ENCODE measurements at places on chromosomes 5 and 9. TPM values are rescaled to one million over a fixed set of nuclear protein-coding genes. Genes with fewer than 3 reads are reported as not detected.

GRCh38 chr5:35813521-35813920 lies 43.2 kb upstream of the IL7R start:
- DNase-seq = no peak

- DNase-seq = no peak
Measured at GRCh38 chr5:68418201-68418600, 202.6 kb downstream of the PIK3R1 start.

DNA sequence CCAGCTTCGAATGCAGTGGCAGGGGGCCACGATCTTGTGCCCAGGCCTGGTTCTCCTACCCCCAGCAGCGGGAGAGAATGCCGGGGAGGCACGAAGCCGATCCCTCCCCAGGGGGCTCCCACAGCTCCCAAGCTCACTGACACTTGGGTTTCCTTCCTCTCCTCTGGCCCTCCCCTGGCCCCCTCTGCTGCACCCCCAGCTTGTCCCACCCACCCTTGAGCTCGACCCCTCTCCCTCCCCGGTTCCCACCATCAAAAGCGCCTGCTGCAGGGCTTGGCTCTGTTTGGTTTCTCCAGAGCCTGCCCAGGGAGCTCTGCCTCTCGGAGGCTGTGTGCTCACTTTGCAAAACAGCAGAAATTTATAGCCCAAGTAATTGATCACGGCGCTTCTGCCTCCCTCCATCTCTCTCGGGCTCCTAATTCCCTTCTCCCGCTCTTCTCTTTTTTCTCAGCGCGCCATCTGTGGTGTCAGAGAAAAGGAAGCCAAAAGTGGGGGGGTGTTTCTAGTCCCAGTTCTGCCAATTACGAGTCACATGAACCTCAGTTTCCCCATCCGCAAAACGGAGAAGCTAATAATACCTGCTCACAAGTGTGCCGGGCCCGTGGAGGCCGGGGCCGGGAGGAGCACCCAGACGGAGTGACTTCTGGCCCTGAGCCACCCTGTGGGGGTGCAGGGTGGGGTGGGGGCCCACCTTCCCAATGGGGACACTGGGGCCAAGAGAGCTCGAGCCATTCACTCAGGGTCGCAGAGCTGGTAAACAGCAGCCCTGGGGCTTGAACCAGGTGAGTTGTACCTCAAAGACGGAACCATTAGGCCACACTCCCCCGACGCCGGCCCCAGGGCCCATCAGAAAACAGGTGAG lies 141.2 kb upstream of the IER5L start:
- no peak for DNase-seq

DNA sequence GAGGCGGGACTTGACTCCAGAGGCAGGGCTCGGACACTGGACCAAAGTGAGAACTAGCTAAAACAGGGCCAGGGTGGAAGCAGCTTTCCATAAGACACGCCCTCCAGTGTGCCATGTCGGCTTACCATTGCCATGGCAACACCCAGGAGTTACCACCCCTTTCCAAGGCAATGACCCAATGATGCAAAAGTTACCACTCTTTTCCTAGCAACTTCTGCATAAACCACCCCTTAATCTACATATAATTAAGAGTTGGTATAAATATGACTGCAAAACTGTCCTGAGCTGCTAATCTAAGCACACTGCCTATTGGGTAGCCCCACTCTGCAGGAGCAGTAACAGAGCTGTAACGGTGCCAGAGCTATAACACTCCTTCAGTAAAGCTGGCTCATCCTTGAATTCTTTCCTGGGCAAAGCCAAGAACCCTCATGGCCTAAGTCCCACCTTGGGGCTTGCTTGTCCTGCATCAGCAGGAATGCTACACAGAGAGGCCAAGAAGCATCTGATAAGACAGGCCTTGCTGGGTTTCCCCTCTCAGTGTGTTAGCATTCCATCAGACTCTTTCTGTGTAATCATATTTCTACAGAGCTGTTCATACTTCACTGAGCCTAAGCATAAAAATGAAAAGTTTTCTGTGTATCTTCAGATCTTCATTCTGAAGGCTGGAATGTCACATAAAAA lies 262.7 kb upstream of the KLF9 start:
- DNase-seq = no peak

The CCL19 gene
- polyA plus RNA-seq = not detected

The COL27A1 gene
- polyA plus RNA-seq = 6.8 TPM

The PCDHB14 gene
- 10.6 TPM for polyA plus RNA-seq

Measured in SK-N-SH (cell line).